Stimulated activated CD4-positive, alpha-beta T cell treated with anti-CD3 and anti-CD28 coated beads, Interleukin-12 subunit alpha, Interleukin-12 subunit beta, amount 100 ng/mL, for 24 hours (primary cell): ENCODE measurements at places on chromosomes 2 and 18.

GRCh38 chr2:30332791-30333453 is 101.6 kb downstream of the LBH start:
- DNase-seq = peak; percentile 37

- DNase-seq = no peak
Observed at GRCh38 chr18:24985586-24985985, 366.4 kb downstream of the ZNF521 start.

GRCh38 chr2:170247882-170248393 is 70.0 kb downstream of the MYO3B start:
- DNase-seq = no peak

- DNase-seq = no peak
Observed at GRCh38 chr2:47051562-47051961, 103.5 kb downstream of the STPG4 start.

DNA sequence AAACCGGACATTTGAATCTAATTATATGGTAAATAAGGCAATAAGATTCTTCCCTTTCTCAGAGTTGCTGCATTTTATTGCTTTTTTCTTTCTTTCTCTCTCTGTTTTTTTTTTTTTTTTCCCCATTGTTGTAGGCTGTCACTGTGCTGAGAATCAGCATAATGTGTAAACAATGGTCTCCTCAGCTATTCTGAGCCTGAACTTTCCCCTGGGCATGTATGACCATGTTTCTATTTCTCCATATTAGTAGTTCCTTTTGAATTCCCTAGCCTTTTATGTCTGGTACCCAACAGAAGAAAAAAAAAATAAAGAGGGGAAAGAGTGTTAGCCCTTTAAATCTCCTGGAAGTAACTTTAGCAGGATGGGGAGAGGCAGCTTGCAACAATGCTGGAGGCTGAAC is 1862.5 kb downstream of the SUCLG1 start:
- no peak for DNase-seq

DNA sequence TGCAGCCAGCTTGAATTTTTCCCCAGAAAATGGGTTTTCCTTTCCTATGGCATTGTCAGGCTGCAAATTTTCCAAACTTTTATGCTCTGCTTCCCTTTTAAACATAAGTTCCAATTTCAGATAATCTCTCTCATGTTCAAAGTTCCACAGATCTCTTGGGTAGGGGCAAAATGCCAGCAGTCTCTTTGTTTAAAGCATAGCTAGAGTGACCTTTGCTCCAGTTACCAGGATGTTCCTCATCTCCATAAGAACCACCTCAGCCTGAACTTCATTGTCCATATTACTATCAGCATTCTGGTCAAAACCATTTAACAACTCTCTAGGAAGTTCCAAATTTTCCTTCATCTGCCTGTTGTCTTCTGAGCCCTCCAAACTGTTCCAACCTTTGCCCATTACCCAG is 68.3 kb downstream of the SGPP2 start:
- no peak for DNase-seq

- no peak for DNase-seq
Observed at GRCh38 chr2:59236723-59237122, 995.6 kb upstream of the FANCL start.

DNA sequence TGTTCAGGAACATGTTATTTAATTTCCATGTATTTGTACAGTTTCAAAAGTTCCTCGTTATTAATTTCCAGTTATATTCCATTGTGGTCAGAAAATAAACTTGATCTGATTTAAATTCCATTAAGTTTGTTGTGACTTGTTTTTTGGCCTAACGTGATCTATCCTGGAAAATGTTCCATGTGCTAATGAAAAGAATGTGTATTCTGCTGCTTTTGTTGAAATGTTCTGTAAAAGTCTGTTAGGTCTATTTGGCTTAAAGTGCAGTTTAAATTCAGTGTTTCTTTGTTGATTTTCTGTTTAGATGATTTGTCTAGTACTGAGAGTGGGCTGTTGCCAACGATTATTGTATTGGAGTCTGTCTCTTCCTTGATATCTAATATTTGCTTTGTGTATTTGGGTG is 148.0 kb downstream of the UBR3 start:
- no peak for DNase-seq

- no peak for DNase-seq
Observed at GRCh38 chr2:5359397-5359796, 332.8 kb upstream of the SOX11 start.

DNA sequence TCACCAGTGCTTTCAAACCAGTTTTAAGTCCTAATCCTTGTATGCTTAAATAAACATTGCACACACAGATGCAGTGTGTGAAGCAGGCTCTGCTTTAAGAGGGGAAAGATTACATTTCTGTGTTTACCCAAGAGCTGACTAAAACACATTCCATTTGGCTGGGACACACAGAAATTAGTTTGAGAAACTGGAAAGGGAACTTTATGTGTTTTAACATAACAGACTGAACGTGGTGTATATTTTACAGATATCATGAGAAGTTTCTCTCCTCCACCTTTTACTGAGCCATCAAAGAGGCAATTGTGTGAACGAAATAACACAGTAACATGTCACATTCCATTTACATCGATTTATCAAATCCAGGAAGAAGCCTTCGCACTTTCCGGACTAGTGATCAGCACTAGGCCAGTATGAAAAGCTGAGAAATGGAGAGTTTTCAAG is 121.8 kb downstream of the MAIP1 start:
- DNase-seq = no peak

DNA sequence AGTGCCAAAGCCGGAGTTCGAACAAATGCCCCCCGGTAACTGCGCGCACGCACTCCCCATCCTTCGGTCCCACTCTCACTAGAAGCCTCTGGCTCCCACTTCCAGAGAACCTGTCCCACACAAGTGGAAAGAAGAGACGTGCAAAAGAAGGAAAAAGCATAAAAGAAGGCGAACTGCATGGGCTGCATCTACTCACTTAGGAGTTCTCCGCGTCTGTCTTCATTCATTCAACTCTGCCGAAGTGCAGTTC is 312 bp downstream of the NR4A2 start:
- no peak for DNase-seq

DNA sequence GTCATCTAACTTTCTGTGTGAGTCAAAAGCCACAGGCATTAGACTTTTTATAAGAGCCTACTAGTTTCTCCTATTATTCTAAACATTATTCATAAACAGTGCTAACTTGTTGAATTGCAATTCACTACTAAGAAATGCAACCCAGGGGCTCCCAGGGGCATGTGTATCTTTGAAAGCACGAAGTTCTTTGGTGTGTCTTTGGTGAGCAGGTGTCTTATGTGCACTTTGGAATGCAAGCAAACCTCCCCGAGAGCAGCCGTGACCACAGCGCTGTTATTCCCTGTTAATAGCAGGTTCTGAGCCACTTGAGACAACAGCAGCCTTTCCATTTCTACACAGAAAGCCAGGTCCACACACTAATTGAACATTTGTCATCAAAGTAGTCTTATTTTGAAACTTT is 123.5 kb downstream of the PRKRA start:
- DNase-seq = no peak

DNA sequence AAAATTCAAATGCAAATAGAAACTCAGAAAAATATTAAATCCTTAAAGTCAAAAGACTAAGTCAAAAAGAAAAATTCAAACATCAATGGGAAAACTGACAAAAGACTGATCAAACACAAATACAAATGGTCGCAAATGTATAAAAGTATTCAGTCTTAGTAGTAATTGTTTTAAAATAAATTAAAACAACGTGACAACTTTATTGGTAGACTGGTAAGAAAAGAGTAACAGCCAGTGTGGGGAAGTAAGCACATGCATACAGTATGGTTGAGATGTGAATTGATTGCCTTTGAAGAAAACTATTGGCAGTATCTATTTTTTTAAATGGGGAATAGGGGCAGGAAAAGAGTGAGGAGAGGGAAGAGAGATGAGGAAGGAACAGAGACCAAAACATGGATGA is 9.8 kb downstream of the TMEM131 start:
- DNase-seq = no peak

- DNase-seq = no peak
Observed at GRCh38 chr2:237227592-237228280, 142.0 kb downstream of the COPS8 start.

GRCh38 chr2:158034198-158034866 is 67.3 kb upstream of the UPP2 start:
- DNase-seq = no peak

- no peak for DNase-seq
Observed at GRCh38 chr18:11902522-11903292, 5.4 kb downstream of the MPPE1 start.

DNA sequence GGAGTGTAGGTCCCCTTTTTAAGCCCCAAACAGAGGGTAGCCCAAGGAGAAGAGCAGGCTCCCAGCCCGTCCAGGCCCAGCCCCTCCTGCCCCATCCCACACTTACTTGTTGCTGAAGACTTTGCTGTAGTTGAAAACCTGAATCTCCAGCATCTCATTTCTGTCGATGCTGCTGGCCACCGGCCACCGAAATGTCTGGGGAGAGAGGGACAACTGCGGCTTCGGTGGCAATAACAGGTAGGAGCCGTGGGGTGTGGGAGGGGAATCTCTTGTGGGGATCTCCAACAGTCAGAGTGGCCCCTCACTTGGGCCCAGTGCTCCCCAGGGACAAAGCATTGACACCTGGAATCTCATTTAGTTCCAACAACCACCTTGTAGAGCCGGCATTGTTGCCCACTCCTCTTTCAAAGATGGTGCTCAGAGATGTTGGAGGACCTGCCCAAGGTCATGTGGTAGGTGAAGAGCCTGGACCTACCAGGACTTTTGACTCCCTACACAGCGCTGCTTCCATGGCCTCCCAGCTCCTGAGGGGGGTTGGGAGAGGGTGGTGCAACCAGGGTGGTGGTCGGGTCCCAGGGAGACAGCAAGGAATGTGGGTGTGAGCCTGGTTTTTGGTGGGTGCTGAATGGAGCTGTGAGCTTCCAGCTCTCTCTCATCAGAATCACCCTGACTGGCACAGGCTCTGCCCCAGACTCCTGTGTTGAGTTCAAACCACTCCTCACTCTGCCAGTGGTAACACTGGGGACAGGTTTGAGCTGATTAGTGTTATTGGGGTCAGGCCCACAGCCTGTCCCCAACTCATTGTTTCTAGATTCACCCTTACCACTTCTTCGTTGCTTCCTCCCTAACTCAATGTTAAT is 50.0 kb upstream of the OTOF start:
- DNase-seq = no peak

DNA sequence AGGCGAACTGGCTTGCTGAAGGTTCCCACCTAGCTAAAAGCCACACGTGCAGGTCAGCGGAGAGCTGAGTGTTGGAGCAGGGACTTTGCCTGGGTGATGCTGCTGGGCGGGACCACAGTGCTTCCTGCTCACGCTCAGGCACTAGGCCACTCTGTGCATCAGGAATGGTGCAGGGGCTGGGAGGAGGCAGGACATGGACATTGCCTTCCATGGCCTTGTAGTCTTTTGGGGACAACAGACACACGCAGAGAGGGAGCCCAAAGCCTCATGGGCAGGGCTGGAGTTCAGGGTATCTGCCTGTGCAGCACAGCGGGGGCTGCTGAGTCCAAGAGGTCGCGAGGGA is 207.2 kb downstream of the ZBTB7C start:
- no peak for DNase-seq

- DNase-seq = no peak
Observed at GRCh38 chr2:206202446-206202845, 42.8 kb downstream of the EEF1B2 start.

DNA sequence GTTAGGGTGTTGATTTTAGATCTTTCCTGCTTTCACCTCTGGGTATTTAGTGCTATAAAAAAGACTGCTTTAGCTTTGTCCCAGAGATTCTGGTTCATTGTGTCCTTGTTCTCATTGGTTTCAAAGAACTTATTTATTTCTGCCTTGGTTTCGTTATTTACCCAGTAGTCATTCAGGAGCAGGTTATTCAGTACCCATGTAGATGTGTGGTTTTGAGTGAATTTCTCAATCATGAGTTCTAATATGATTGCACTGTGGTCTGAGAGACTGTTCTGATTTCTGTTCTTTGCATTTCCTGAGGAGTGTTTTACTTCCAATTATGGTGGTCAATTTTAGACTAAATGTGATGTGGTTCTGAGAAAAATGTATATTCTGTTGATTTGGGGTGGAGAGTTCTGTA is 167.1 kb upstream of the KYNU start:
- DNase-seq = no peak

- no peak for DNase-seq
Observed at GRCh38 chr2:170848587-170848986, 31.9 kb downstream of the GAD1 start.

GRCh38 chr2:179857236-179857635 is 4.2 kb downstream of the ZNF385B start:
- no peak for DNase-seq

- DNase-seq = no peak
Observed at GRCh38 chr2:133676392-133677130, 108.3 kb upstream of the NCKAP5 start.

DNA sequence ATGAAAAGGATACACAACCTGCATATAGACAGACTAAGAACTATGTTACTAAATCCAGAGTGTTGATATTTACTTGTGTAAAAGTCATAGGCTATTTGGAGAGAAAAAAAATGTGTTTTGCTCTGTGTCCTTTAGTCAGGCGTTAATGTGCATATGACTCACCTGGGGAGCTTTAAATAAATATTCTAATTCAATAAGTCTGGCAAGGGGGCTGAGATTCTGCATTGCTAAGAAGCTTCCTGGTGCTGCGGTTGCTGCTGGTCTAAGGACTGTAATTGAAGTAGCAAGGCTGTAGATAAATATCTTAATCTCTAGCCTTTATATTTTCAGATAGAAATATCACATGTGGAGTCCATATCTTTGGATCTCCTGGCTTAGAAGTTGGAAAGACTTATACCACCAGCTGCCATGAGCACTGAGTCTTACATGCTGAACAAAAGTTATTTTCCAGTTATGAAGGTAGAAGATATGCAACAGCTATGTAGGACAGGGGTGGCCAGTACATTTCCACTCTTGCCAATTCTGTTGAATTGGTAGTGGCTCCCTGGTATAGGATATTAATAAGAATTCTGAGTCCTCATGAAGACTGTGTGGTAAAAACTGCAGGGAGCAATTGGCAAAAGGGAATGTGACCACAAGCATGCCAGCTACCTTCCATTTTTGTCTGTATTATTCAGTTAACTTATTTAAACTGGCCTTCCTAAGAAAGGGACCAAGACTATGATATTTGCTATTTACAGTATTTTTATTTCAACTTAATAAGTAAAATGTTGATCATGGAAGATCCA is 4.8 kb downstream of the SPAG16 start:
- DNase-seq = no peak

DNA sequence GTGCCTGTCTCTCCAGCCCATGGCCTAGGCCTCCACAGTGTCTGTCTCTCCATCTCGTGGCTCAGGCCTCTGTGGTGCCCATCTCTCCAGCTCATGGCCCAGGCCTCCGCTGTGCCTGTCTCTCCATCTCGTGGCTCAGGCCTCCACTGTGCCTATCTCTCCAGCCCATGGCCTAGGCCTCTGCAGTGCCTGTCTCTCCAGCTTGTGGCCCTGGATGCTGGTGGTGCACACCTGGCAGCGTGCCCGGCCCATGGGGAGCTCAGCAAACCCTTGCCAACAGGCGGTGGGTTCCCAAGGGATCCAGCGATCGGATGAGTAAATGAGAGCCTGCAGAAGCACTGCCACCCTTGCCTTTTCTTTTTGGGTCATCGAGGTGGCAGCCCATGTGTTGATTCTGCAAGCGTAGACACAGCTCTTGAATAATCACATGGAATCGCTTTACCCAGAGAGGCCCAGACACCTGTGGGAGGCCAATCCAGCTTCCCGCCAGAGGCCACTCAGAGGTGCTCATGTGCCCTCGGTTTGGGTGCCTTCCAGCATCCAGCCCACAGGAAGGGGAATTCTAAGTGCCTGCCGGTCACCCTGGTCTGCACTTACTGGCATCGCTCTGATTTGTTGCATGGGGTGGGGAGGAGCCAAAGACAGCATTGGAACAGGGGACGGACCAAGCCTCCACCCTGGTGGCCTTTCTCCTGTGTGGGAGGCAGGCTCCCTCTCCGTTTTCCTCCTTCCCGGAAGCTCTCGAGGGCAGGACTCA is 101.8 kb upstream of the HDAC4 start:
- DNase-seq = no peak
